Urothelium cell line (cell line): ENCODE measurements at places on chromosomes 7 and 10.
A peak's percentile ranks its signal among the peaks of the same experiment; 100 is the strongest.

- DNase-seq: peak; percentile 62
These were observed 362.4 kb upstream of the ZNF32 start for GRCh38 chr10:44010873-44011602.

- DNase-seq: no peak
These were observed 69.1 kb upstream of the MXI1 start for GRCh38 chr10:110138197-110138812.

- peak; percentile 25 for DNase-seq
These were observed 516.3 kb upstream of the MKI67 start for GRCh38 chr10:128642502-128642901.

- peak; percentile 28 for DNase-seq
These were observed 789.0 kb downstream of the PHTF2 start for GRCh38 chr7:78587443-78588044.

- no peak for DNase-seq
These were observed 16.8 kb downstream of the SFRP4 start for GRCh38 chr7:37899712-37900247.

DNA sequence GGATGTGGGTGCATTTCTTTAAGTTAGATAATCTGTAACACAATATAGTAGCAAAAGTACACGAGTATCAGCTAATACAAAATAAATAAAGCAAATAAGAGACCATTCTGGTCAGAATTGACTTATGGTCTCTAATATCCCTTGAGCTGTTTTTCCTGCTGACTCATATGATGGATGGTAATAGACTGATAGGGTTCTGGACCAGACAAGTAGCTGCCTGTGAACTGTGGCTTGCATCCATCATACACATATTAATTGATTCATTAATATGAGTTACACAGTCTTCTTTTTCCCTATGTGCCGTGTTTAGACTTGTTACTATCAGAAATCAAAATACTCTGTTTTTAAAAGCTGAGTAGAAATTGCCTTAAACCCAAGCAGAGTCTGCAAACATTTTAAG is 762.8 kb downstream of the GATA3 start:
- no peak for DNase-seq

DNA sequence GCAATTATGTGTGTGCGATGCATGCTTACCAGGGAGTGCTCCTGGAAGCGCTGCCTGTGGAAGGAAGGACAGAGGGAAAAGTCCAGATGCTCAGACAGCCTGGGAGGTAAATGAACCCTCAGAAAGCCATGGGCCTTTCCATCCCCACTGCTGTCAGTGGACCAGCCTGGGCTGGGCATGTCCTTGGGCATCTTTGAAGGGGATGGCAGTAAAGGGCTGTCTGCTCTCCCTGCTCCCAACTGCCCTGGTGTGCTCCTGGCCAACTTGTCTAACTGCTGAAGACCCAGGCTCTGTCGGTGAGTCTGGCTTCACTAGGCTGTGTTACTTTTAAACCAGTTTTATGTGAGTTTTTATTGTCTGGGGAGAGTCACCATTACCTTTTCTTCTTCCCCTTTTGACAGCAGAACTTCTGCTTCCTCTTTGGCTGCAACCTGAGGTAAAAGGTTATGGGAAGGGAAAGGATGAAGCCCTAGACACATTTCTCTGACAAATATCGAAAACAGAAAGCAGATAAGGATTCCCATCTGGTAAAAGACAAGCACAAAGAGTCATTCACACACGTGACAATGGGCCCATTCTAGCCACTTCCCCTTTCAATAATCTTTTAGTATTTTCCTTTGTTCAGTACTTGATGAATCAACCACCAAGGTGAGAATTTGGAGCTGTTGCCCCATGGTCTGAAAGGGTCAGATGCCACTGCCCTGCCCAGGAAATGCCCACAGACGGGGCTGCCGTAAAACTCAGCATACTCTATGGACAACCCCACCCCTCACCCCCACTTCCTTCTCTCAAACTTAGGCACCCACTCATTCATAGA is 27.6 kb upstream of the PIK3AP1 start:
- DNase-seq: no peak

- DNase-seq: no peak
These were observed 454.0 kb upstream of the ZMIZ1 start for GRCh38 chr10:78614744-78615143.

DNA sequence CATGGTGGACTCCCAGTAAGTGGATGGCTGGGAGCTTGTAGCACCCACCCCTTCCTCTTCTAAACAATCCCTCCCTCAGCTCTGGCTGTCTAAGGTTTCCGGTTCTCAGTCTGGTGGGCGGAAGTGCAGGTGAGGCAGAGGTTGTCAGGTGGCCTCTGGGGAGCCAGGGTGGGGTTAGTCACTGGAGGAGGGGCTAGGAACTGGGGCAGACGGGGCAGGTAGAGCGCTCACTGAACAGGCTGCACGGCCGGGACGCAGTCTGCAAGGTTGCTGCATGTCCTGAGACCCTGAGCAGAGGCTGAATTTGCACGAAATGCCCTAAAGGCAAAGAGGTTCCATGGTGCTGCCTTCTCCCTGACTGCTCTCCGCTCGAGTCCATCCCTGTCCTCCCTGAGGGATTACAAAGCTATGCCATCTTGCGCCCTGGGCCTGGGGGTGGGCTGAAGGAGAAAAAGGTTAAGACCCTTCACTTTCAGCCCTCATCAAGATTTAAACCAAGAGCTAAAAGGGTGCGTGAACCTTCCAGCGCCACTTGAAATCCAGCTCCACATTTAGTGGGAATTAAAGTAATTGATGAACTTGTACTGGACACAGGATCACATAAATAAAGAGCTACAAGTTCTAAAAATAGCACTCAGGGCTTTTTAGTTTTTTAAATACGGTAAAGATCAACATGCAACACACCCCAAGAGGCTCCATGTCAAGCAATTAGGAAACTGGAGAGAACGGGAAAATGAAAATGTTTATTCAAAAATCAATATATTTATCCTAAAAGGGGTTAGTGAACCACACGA is 62.3 kb upstream of the CTBP2 start:
- DNase-seq: no peak

DNA sequence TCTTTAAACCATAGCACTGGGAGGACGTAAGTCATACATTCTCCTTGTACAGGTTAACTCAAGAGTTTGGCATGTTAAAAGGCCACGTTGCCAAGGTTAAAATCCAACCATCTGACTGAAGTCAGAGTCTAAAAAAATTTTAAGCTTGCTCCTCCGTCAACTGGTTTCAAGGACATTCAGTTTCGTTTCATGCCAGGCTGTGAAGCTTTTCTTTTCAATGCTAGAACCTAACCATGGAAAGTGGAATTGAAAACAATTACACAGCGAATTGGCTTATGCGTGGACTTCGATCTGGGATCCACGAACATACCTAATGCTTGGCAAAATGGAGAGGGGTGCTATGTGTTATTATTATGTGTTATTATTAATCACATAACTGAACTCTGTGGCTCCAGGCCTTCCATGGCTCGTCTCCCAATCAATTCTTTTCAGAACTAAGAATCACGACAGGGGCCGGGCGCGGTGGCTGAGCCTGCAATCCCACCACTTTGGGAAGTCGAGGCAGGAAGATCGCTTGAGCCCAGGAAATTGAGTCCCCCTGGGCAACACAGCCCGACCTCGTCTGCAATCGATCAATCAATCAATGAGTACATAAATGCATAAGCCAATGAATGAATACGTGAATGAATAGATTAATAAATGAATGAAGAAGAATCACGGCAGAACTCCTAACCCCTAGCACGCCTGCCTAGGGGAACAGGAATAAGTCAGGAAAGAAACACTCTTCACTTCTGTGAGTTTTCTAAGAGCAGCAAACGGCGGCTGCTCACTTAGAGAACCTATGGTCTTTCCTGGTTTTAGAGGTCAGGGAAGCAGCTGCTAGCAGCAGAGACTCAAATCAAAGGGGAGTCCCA is 733 bp upstream of the ARL5B start:
- DNase-seq: no peak

- DNase-seq: peak; percentile 82
These were observed 327.6 kb downstream of the TNS3 start for GRCh38 chr7:47254081-47254977.

DNA sequence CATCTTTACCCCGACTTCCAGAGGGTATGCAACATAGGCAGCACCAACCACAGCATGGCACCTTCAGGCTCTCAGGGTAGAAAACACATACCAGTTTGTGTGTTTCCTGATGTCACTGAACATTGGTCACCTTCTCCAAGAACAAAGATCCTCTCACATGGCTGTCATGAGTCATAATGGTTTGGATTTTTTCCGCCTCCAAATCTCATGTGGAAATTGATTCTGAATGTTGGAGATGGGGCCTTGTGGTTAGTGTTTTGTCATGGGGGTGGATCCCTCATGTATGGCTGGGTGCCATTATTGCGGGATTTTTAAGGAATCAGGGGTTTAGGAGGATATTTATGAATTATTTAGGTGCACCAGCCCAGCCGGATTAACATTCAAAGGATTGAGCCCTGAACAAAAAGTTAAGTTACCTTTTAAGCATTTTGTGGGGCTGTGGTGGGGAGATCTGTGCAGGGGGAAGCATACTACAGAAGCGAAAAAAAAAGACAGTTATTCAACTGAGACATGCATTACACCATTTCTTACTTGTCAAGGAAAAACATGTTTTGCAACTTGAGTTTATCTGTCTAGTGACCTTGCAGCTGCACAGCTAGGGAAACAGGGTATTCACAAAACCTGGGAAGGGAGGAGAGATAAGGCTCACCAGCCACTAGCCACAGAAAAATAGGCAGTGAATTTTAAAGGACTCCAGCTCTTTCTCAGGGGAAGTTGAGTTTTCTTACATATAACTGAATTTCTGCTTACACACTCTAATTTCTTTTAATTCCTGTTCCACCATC is 774.1 kb upstream of the AUTS2 start:
- peak; percentile 33 for DNase-seq
